Aorta (tissue), 5 donors: ENCODE measurements at places on chromosomes 5 and 9. TPM values are rescaled to one million over a fixed set of nuclear protein-coding genes. Genes with fewer than 3 reads are reported as not detected.

The GALNT10 gene
- polyA plus RNA-seq: 10.4 TPM

The NIM1K gene
- 0.26 TPM for polyA plus RNA-seq

The SLC24A2 gene
- not detected for polyA plus RNA-seq

The GRM6 gene
- polyA plus RNA-seq: not detected

The GABRA1 gene
- not detected for polyA plus RNA-seq

The ZNF484 gene
- 1.5 TPM for polyA plus RNA-seq

The ELAVL2 gene
- polyA plus RNA-seq: not detected

The GADD45G gene
- polyA plus RNA-seq: 8.1 TPM

The C1QTNF3 gene
- polyA plus RNA-seq: not detected

The PCBD2 gene
- polyA plus RNA-seq: 2.9 TPM

The HRH2 gene
- polyA plus RNA-seq: 1.1 TPM

The TSSK1B gene
- polyA plus RNA-seq: not detected

DNA sequence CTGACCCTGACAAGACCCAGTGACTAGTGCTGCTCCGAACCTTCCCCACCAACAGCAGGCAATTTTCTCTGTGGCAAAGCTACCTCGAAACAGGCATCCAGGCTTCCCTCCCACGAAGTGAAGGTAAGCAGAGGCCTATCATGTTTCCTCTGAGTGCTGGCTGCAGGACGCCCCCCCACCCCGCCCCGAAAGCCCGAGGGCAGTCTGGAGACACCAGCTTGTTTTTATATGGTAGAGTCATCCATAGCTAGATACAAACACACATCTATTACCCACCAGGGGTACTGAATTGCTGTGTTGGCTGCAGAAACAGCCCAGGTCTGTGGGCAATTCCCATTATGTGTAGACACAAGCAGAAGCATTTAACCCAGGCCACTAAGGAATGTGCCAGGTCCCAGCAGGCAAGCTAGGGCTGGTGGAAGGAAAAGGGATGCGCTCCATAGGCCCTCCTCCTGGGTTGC, 40.4 kb downstream of the LIX1 start:
- DNase-seq: no peak

DNA sequence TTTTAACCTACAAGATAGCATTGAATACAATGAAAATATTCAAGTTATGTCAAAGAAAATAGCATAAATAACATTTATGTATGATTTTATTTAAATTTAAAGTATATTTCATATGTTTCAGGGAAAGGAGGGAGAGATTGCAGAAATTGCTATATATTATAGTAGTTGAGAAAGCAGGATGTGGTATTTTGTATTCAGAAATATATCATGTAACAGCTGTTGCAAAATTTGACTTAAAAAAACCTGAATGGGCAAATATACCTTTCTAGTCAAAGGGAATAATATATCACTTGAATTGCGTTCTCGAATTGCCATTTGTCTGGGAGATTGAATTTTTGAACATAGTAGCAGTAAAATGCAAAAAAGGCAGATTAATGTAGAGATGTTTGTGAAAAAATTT, 80.6 kb downstream of the PAM start:
- DNase-seq: no peak

DNA sequence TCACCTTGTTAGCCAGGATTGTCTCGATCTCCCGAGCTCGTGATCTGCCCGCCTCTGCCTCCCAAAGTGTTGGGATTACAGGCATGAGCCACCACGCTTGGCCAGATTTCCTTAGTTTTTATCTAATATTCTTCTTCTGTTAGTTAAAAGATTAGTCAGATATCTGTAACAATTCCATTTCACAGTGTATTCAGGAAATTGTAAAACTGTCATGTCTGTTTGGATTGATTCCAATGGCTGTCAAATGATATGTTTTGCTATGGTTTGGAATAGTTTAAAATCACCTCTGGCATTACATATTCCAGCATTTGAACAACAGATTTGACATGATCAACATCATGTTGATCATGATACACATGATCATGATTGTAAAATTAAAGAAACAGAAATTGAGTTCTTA, 193.6 kb upstream of the DAB2 start:
- no peak for DNase-seq

- DNase-seq: no peak
These were observed 573.6 kb upstream of the ARRDC3 start for GRCh38 chr5:91956738-91957137.

- no peak for DNase-seq
These were observed 50.2 kb upstream of the FSTL4 start for GRCh38 chr5:133662578-133662977.

- DNase-seq: no peak
These were observed 33.0 kb downstream of the INSL4 start for GRCh38 chr9:5264219-5264595.

DNA sequence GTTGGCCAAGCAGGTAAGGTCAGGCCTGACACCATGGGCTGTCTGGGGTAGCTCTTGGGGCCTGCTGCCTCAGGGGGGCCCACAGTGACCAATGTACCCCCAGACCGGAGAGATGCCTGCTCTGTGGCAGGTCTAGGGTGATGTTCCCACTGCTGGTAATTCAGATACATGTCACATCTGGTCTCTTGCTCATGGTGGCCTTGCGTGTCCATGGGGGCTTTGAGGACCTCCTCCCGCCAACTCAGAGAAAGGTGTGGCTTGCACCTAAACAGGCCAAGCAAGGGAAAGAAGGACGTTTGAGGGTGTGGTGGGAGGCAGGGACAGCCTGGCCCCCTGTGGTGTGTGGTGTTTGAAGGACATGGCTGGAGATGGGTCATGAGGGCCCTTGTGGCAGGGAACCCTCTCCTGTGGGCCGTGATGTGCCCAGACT, 75.2 kb downstream of the PHF2 start:
- no peak for DNase-seq

DNA sequence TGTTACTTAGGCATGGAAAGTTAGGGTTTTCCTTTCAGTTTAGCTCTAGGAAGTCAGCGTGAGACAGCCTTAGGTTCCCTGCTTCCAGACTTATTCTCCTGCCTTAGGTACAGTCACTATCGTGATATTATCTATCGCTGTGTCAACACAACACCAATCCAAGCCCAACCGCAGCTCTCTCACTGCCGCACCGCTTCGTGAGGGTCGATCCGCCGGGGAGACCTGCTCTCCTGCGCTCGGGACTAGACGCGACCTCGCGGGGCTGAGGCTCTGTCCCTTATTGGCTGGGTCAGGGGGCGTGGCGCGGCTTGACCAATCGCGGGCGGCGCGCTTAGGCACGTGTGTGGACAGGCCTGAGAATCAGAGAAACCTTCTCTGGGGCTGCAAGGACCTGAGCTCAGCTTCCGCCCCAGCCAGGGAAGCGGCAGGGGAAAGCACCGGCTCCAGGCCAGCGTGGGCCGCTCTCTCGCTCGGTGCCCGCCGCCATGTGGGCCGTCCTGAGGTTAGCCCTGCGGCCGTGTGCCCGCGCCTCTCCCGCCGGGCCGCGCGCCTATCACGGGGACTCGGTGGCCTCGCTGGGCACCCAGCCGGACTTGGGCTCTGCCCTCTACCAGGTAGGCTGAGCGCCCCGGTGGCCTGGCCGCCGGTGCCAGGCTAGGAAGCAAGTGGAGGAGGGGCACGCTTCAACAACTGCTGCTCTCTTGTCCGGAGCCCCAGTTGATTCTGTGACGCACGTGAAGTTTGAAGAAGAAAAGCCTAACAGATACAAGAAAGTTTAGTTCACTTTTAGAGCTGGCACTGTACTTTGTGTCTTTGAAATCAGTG, at the start of gene MCCC2:
TSS of gene MCCC2 (plus strand) at position 400 of the 825 bp plus-strand sequence. CDS start at position 486, 86 bp downstream.
- peak; percentile 98 for DNase-seq

DNA sequence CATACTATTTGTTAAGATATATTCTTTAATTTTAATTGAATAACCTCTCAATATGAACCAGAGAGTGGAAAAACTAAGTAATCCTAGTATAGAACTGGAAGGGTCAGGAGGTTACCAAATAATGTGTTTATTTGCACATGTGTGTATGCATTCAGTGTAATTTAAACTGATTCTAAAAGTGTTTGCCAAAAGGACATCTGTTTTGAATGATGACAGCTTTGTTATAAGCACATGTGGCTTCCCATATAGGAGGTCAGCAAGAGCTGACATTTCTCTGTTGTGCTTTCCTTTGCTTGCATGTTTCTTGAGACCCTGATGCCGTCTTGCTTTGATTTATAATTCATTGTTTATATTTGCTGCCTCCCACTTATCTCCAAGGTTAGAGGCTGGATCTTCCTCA, 383.4 kb downstream of the BRINP1 start:
- DNase-seq: no peak

GRCh38 chr5:127428748-127429147, 88.7 kb upstream of the PRRC1 start:
- no peak for DNase-seq

GRCh38 chr5:167953151-167953798, 338.2 kb upstream of the WWC1 start:
- no peak for DNase-seq

- no peak for DNase-seq
These were observed 1923.4 kb upstream of the CDH9 start for GRCh38 chr5:28961816-28962215.

GRCh38 chr9:120608421-120608820, 28.5 kb upstream of the CDK5RAP2 start:
- DNase-seq: no peak

- no peak for DNase-seq
These were observed 95.9 kb downstream of the FBXO4 start for GRCh38 chr5:42020788-42021530.

GRCh38 chr9:134284273-134284672, 42.0 kb upstream of the RXRA start:
- no peak for DNase-seq

- no peak for DNase-seq
These were observed 141.6 kb upstream of the ZNF608 start for GRCh38 chr5:124888050-124888506.

DNA sequence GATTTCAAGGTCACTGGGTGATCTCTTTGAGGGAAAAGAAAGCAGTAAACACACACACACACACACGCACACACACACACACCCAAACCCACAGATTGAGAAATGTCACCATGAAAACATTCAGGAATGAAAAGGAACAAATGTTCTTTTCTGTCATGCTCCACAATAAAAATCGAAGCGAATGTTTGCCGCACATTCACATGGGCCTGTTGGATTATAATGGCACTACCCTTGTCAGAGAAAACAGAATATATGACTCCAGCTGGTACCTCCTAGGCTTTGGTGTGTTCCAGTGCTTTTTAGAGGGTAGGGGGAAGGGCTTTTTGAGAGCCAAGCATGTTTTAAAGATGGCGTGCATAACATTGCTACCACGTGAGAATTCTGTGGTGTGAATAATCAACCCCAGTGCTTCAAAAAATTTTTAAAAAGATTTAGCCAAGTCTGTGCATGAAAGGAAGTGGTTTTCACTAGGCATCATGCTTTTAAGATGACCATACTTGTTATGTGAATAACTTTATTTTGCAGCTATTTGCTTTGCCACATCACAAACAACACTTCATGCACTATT, 120.8 kb upstream of the ZNF608 start:
- no peak for DNase-seq

GRCh38 chr5:172952034-172952511, 7.2 kb upstream of the RPL26L1 start:
- no peak for DNase-seq

- no peak for DNase-seq
These were observed 815 bp downstream of the ANXA6 start for GRCh38 chr5:151156507-151157420.

DNA sequence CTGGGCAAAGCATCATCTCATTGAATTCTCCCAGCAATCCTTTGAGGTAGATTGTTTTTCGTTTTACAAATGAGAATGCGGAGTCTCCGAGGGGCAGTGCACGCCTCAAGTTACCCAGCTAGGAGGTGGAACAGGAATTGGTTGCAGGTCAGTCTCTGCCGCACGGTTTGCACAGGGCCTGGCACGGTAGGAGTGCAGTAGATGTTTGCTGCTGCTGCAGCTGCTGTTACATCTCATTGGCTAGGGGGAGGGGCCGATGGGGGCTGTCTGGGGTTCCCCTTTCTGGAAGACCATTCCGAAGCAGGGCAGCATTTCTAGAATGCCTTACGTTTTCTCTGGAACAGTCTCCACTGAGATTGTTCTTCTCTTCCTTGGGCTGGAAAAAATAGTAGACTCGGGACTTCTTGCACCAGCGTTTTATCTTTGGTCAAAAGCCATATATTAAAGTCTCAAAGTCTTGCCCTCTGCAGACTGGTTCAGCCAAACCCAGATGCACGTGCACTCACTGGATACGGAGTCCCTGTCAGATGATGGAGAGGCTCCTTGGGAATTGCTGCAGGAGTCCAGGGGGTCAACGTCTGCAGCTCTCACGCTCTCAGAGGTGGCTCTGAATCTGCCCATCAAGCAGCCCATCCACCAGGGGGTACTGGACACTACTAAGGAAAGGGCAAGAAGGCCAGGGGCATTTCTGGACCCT, 1.2 kb downstream of the USP20 start:
- DNase-seq: no peak

DNA sequence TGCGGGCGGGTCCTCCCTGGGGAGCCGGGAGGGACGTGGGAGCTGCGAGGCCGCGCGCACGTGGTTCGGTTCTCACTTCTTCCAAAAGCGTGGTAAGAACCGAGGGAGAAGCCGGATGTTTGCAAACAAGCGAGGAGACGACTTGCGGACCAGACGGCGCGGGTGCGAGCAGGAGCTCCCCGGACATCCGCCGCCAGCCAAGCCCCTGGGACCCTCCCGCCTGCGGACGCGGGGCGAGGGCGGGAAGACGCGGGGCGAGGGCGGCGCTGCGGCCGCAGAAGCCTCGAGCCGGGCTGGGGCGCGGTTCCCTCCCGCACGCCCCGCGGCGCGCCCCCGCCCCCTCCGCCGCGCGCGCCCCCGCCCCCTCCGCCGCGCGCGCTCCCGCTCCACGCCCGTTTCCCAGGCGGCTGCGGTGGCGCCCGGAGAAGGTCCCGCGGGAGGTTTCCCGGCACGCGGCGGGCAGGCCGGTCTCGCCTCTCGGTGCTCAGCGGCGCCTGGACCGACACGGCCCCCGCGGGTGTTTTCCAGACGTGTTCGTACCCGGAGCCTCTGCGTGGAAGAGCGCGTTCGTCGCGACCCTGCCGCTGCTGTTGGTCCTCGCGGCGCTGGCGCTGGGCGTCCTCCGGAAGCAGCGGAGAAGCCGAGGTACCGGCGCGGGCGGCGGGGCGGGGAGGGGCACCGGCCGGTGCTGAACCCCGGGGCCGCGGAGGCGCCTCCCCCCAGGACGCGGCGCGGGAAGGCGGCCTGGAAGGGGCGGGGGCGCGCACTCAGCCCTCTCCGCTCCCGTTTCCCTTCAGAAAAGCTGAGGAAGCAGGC, 12.8 kb downstream of the BTNL9 start:
- DNase-seq: no peak

DNA sequence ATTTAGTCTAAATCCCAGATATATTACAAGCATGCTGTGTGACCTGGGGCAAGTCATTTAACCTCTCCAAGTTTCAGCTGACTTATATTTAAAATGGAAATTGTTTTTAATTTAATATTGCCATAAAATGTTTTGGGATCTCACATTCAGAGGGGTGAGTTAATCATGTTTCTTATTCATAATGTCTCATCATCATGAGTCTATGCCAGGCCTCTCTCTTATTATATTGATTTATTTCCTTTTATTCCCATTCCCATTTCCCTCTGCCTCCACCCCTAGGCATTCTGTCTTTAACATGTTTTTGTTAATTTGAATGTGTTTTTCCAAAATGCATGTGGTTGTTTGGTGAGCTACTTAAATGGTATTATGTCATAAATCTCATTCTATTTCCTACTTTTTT, 39.0 kb upstream of the TTC1 start:
- no peak for DNase-seq
